ENCODE measurements at places on chromosomes 7 and 10.

- DNase-seq: no peak
Measured at GRCh38 chr10:10589540-10590303, 427.9 kb upstream of the CELF2 start.

GRCh38 chr7:107007007-107007891 is 37.3 kb upstream of the PRKAR2B start:
- no peak for DNase-seq

DNA sequence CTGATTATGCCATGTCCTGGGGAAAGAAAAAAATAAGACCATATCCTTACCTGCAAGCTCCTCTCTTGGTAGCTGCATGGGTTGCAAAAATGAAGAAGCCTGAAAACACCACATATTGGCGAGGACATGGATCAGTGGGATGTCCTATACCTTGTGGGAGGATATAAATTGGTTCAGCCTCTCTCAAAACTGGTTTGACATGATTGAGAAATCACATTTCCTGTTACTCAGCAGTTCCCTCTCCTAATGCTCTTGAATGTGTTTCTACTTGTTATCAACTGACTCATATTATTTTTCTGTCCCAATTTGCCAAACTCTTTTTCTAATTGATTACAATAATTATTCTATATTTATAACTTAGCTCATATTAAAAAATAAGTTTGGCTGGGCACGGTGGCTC is 380.2 kb downstream of the EXOC4 start:
- no peak for DNase-seq

- DNase-seq: no peak
Measured at GRCh38 chr10:119309423-119309770, 102.0 kb downstream of the GRK5 start.

GRCh38 chr10:111648046-111648445 is 535.5 kb downstream of the GPAM start:
- DNase-seq: no peak

DNA sequence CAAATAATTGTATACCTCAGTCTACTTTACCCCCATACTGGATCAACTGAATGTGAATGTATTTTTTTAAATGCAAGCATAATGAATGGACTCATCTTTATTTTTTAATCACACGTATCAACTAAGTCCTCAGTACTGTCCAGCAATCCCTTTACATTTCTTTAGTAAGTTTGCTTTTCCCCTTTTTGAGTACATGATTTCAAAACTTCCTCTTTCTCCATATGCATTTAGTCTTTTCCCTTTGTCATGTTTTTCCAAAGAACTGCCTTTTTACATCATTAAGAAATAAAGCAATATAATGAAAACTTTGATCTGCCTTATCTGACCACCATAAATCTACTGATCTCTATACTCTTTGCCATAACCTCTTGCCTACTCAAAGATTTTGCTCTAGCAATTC is 182.5 kb upstream of the AKR1E2 start:
- DNase-seq: no peak

DNA sequence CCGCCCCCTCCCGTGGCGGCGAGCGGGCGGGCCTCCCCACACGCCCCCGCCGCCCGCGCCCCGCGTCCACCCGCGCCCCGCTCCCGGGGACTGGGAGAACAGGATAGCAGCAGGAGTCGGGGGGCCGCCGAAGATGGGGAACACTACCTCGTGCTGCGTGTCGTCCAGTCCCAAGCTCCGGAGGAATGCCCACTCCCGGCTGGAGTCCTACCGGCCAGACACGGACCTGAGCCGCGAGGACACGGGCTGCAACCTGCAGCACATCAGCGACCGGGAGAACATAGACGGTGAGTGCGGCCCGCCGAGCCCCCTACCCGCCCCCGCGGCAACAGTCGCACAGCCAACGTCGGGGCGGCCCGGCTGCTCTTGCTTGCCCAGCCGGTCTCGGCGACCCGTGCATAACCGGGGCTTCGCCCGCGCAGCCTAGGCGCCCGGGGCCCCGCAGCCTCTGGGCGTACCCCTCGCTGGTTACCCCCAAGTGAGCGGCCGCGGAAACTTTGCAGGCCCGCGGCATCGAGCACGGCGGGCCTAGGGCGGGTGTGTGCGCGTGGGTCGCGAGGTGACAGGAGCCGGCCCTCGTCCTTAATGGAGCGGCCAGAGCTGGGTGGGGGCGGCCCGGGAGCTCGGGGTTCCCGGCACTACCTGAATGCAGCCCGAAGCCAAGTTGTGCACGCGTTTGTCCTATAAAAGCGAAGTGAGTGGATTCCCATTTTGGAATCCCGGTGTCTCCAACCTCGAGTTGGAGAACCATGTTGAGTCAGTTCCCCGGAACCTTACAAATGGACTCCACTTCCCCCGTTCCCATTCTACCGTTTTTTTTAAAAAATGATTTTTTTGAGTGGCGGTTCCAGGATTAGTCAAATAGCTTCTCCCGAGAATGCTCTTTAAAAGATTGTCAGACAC is 863 bp downstream of the CCNY start:
- DNase-seq: no peak

DNA sequence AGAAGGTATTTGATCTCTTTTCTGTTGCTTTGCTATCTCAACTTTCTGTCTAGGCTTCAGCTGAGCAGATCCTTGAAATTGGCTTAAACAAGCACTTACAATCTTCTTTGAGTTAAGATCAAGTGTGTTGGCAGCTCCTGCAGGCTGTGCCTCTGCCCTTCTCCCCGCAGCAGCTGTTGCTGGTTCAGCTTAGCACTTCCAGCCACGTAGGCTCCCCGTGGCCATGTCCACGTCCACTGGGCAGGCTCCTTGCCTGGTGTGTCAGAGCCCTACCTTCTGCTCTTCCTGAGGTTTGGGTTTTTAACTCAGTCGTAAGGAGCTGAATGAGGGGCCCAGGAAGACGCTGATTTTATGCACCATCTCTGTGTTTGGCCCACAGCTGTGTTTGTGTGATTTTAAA is 47.2 kb downstream of the CAMK1D start:
- DNase-seq: no peak

DNA sequence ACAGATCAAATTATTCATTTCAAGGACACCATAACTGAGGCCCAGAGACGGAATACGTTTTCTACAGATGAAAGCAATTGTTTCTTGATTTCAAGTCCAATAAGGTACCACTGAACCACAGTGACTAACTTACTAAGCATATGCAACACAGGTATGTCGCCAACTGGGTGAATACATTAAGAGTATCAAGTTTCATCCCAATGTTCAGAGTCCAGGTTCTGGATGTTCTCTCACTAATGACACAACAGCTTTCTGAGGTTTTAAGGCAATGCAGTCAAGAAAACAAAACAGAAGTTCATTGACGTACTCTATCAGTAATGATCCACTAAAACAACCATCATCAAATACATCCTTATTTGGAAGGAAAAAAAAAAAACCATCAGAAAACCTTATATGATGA is 35.8 kb downstream of the NSUN6 start:
- no peak for DNase-seq

DNA sequence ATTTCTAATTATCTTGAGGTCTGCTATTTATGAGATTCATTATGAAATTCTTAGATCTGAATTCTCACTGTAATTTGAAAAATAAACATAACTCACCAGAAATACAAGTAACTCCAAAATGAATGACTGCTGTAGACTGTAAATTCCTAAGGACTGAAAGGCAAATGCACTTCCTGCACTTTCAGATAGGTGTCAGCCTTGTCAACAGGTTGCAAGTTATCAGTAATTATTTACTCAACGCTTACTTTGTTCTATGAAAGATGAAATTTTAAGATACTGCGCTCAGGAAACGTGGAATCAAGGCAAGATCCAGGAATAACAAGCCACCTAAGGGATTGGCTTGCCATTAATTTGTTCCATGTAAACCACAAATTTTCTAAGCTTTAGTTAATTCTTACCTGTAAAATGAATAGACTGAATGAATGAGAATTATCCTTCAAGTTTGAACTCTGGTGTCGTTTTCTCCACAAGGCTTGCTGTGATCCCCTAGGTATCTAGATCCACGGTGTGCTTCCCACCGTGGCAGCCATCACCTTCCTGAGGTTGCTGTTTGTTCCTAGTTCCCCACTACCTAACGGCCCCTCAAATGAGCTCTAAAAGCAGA is 12.6 kb downstream of the DHX32 start:
- DNase-seq: no peak

- DNase-seq: no peak
Measured at GRCh38 chr7:108204281-108204796, 74.2 kb upstream of the LAMB4 start.

- DNase-seq: no peak
Measured at GRCh38 chr7:54543051-54543488, 895 bp downstream of the VSTM2A start.

DNA sequence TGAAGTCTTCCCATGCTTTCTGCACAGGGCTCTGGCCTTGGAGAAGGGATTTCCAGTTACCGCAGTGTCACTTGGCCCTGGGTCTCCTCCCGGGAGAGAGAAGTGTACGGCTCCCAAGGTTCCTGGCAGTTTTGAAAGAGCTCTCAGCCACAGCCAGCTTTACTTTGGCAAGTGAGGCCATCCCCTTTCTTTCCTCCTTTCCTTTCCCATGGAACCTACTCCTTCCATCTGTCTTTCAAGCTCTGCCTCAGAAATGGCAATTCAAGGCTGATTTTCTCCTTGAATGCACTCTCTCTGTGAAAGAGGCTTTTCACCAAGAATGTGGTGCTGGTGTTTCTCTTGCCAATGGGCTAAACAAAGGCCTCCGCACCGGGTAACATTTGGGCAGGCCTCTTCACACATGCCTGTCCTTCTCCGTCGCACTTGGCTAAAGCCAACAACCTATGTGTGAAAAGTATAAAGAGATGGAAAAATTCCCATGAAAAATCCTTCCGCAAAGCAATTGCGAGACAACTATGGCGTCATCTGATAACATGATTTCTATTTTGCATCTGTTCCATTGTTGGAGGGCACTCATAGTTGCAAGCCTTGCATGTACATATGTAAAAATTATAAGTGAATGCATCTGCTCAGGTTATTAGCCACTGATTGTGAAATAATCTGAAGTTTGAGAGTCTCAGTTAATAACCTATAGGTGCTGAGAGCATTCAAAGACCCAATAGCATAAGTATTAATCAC is 125.4 kb downstream of the PFKFB3 start:
- DNase-seq: no peak

DNA sequence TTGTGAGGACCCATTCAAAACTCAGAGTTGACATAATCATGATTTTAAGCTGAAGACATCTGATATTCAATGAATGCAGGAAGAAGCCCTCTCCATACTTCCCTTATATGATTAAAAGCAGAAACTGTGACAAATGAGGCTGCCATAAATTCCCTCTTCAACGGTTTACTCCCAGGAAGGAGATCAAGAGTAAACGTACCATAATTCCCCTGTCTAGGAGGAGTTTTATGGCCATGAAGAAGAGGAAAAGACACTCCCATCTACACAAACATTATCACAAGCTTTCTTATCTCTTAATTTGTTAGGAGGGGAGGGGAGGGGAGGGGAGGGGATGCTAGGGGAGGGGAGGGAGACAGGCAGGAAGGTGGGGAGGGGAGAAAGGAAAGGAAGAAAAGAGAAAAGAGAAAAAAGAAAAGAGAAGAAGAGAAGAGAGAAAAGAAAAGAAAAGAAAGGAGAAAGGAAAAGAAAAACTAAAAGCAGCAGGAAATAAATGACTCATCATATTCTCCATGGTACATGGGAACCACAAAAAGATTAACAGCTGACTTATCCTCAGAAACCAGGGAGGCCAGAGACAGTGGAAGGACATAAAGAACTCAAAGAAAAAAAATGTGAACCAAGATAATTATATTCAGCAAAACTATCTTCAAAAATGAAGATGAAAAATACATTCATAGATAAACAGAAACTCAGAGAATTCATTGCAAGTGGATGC is 121.6 kb downstream of the ALOX5 start:
- DNase-seq: no peak

- DNase-seq: no peak
Measured at GRCh38 chr10:89351780-89352597, 24.2 kb downstream of the IFIT3 start.

GRCh38 chr7:155274633-155275355 is 22.9 kb upstream of the INSIG1 start:
- DNase-seq: no peak

- DNase-seq: no peak
Measured at GRCh38 chr7:106216517-106216922, 68.3 kb downstream of the NAMPT start.

- DNase-seq: no peak
Measured at GRCh38 chr7:124779194-124779593, 13.6 kb upstream of the GPR37 start.

DNA sequence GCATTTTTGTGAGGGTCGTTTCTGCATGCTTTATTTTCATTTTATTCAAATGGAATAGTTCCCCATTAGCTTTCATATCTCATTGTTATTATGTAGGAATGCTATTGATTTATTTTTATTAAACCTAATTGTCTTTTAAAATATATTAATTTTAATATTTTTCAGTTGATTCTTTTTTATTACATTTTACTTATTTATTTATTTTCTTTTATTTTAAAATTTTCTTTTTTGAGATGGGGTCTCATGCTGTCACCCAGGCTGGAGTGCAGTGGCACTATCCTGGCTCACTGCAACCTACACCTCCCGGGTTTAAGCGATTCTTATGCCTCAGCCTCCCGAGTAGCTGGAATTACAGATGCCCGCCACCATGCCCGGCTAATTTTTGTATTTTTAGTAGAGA is 7.4 kb upstream of the STK17A start:
- no peak for DNase-seq
